ENCODE measurements at places on chromosomes 5 and 9. TPM values are rescaled to one million over a fixed set of nuclear protein-coding genes. Genes with fewer than 3 reads are reported as not detected.

The TRAF1 gene
- 7.4 TPM for total RNA-seq

DNA sequence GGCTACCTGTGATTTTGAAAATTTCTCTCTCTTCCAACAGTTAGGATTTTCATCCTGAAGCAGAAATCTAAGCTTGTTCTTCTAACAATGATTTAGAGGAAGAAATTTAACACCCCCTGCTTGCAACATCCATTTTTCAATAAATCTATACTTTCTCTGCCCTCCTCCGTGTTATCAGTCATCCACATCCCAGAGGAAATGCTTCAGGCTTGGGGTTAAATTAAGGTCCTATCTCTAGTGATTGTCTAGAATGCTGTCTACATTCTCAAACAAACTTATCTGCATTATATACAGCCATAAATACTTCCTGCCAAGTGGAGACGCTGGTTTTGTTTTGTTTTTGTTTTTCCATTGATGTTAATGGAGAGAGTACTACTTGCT is 371.0 kb downstream of the CSNK1G3 start:
- peaks cover 11% of the 10 kb centered on the region for H3K4me1 ChIP-seq
- no peaks in the 10 kb centered on the region for H3K36me3 ChIP-seq
- DNase-seq: no peak
- H3K4me3 ChIP-seq: no peak overlapping the region

The GARNL3 gene
- total RNA-seq: 8.9 TPM

- no peaks in the 10 kb centered on the region for H3K27me3 ChIP-seq
- H3K27ac ChIP-seq: peak within 1 kb of the TSS; percentile 86
- peak; percentile 99 for DNase-seq
Observed at GRCh38 chr9:92115071-92115858, at the start of gene SPTLC1. SPTLC1 (minus strand) TSS chr9:92115413; CDS start chr9:92115370, 43 bp downstream.

The ARHGAP26 gene
- 40.7 TPM for total RNA-seq

DNA sequence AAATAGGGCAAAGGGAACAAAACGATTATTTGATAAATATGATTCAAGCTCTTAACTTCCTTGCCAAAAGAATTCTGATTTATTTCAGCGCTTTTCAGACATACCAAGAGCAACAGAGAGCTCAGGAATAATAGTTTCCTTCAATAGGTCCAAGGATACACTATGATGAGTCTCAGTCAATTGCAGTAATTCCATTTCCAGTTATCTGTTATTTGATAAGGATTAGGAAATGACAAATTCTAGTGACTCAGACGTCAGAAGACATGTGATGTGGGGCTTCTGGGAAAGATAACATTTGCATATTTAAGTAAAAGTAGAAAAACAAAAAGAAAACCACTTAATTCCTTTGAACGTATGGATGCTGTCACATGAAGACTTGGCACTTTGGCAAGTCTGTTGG is 1250.8 kb upstream of the CDH18 start:
- no peak overlapping the region for H3K4me3 ChIP-seq
- no peaks in the 10 kb centered on the region for H3K27me3 ChIP-seq
- H3K4me1 ChIP-seq: no peaks in the 10 kb centered on the region
- no peak for DNase-seq
- H3K27ac ChIP-seq: no peak overlapping the region

The PHF24 gene
- total RNA-seq: under 0.01 TPM
